ENCODE measurements at places on chromosomes 7 and 10.

DNA sequence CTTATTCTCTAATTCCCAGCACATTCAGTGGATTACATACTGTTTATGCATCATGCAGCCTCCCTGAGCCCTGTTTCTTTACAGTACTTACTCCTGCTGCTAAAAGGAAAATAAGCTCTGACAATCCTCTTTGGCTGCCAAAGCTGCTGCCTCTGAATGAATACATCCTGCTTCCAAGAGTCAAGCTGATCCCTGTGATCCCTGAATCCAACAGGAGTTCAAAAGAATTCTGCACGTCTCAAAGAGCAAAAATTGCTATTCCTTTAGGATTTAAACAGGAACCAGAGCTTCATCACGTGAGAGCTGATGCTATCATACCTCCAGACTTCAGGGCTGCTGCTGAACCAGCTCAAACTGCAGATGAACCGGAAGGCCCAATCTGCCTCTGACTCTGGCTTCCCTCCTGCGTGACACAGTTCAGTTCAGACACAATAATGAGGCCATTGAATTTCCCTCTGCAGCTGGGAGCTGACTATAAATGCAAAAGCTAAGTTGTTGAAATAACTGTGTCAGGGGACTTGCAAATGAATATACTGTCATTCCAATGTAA, 851.0 kb upstream of the PHF14 start:
- no peak for DNase-seq

GRCh38 chr10:131590567-131590966, 279.0 kb upstream of the TCERG1L start:
- no peak for DNase-seq

DNA sequence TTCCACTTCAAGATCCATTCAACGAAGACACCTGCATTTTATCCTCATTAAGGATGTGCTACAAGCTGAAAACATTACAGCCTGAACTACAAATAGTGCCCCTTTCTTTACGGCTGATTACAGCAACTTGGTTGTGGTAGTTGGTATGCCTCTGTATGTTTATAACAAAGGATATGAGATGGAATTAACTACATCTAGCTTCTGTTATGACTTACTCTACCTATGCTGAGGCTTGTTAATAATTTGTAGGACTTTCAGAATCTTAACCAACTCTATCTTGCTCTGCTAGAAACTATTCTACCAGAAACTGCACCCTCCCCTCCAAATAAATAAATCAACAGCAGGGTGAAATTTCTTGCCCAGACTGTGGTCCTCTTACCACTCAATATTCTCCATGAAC, 448.1 kb downstream of the GRM8 start:
- no peak for DNase-seq

GRCh38 chr10:17028798-17029197, 100.8 kb downstream of the CUBN start:
- DNase-seq, result no peak

- DNase-seq, result no peak
These were observed 22.3 kb downstream of the KCP start for GRCh38 chr7:128888039-128888755.

- DNase-seq, result no peak
These were observed 41.3 kb downstream of the AVL9 start for GRCh38 chr7:32536585-32536984.

DNA sequence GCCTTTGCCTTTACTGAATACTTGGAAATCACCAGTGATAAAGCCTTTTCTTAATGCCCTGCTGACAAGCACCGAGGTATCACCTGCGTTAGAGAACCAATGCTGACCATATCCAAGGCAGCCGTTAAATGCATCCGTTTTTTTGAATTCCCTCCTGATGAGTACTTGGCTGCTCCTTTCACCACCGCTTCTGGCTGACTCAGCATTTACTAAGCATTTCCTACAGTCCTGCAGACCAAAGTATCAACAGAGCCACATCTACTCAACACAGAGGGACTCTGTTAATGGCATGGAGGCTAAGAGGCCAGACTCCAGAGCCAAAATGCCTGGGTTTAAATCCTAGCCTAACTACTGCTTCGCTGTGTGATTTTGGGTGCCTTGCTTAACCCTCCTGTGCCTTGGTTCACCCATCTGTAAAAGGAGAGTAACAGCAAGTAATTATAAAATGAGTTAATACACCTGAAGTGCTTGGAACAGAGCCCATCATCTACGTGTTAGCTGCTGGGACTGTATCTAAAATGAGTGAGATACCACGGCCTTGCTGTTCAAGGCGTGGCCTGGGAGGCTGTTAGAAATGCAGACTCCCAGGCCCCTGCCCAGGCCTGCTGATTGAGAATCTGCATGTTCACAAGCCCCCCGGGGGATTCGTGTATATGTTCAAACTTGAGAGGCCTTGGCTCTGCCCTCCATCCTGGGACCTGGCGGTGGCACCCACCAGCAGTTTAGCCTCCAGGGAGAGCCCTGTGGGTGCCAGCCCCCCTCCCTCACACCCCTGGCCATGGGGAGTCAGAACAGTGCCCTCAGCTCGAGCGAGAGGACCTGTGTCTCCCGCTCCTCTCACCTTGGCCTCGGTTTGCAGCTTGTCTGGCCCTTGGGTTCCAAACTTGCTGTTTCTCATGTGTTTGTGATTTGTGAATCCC, 30.8 kb upstream of the EFCAB10 start:
- no peak for DNase-seq

GRCh38 chr10:121803611-121804010, 124.2 kb downstream of the ATE1 start:
- no peak for DNase-seq

DNA sequence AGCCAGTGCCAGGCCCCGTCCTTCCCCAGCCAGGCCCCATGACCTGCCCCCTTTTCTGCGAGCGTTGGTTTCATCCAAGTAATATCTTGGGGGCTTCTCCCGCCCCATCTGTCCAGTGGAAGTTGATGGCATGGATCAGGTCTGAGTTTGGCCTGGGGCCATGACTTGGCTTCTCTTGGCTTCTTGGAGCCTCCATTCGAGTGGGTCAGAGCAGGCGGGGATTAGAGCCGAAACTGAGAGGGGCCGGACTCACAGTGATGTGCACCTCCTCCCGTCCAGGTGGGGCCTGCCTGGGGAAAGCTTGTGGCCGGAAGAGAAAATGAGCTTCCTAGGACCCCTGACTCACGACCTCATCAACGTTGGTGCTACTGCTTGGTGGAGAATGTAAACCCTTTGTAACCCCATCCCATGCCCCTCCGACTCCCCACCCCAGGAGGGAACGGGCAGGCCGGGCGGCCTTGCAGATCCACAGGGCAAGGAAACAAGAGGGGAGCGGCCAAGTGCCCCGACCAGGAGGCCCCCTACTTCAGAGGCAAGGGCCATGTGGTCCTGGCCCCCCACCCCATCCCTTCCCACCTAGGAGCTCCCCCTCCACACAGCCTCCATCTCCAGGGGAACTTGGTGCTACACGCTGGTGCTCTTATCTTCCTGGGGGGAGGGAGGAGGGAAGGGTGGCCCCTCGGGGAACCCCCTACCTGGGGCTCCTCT, 15.1 kb upstream of the LIMK1 start:
- DNase-seq, result no peak

DNA sequence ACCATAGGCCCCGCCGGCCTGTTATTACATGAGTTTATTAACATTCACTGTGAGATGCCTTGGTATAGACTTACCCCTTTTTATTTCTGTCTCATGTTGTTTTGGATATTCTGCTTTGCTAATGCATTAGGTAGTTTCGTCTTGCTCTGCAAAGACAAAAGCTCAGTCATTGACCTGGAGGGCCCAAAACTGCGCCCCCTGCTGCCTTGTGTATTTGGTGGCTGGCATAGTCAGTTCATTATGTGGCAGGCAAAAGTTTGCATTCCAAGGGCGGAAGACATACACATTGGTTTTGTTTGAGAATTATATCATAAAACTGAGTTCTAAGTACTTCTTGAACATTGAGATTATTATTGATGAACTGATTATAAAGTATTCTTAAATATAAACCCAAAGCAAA, 372.5 kb downstream of the SDK1 start:
- no peak for DNase-seq

GRCh38 chr7:85392789-85393188, 205.9 kb upstream of the SEMA3D start:
- DNase-seq, result no peak

DNA sequence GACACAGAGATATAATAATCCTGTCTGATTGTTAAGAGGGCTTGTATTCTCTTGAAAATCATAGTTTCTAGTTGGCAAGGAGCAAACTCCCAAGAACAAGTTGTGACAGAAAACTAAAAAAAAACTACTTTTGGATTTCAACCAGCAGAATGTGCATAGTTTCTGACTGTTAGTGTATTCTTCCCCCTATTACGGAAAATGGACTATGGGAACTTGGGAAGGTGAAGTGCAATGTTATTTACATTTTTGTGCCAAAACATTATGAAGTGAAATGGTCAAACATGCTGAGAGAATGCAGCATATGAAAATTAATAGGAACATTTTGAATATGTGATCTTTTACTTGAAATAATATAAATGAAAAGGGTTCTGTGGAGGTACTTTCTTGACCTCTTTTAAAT, 660.8 kb downstream of the SUGCT start:
- DNase-seq, result no peak

DNA sequence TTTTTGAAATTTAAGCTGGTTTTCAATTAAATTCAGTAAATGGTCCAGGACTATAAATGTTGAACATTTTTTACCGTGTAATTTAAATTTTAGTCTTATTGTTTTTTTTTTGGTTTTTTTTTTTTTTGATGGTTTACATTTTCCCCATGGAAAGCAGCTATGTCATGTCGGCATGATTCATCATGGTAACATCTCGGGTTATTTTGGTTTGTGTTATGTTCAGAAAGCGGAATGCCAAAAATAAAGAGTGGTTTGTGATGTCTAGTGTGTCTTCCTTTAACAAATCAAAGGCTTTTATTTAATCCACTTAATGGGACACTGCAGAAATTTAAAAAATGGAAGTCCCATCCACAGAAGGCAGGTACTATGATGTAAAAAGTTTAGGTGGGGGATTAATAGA, 58.5 kb downstream of the TRUB1 start:
- DNase-seq, result no peak

- no peak for DNase-seq
These were observed 357.4 kb downstream of the PPP1R3A start for GRCh38 chr7:113561446-113561845.

DNA sequence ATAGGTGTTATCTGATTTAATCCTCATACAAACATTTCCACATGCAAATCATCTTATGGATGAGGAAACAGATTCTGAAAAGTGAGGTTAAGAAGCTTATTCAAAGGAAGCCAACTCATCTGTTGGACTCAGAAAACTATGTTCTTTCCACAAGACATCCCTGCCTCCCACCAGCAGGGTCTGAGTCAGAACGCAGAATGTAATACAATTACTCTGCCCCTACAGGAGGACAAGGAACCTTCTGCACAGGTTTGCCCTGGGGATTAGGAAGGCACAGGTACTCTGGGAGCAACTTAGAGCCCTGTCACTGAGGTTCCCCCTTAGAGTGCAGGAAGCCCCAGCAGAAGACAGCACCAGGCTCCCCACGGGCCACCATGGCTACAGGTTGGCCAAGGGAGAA, 255.7 kb downstream of the TNS3 start:
- DNase-seq, result no peak

GRCh38 chr10:23375366-23375765, 30.8 kb upstream of the C10orf67 start:
- no peak for DNase-seq

- no peak for DNase-seq
These were observed 87.7 kb upstream of the PDK4 start for GRCh38 chr7:95684037-95684436.

- no peak for DNase-seq
These were observed 11.3 kb downstream of the FERD3L start for GRCh38 chr7:19133886-19134285.

- no peak for DNase-seq
These were observed 422.2 kb downstream of the PHTF2 start for GRCh38 chr7:78220754-78221153.

GRCh38 chr7:18520450-18521235, 25.1 kb downstream of the HDAC9 start:
- no peak for DNase-seq

- DNase-seq, result no peak
These were observed 256.3 kb upstream of the CSTF2T start for GRCh38 chr10:51955696-51956095.

DNA sequence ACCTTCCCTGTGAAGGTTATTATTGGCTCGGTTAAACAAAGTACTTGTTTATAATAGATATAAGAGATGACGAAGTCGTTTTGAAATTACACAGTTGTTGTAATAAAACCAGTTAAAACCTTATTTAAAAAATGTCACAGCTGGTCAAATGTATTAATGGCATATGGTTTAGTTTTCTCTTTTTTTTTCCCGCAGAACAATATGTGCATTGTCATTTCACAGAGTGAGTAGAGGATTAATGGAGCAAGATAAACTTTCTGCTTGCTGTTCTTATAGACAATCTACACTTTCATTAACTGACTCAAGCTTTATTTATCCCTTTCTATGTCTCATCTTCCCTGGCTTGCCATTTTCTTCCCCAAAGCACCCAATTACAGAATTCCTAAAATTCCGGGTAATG, 404.3 kb upstream of the NPVF start:
- no peak for DNase-seq

- no peak for DNase-seq
These were observed 111.1 kb downstream of the MDFIC start for GRCh38 chr7:115032715-115033703.

DNA sequence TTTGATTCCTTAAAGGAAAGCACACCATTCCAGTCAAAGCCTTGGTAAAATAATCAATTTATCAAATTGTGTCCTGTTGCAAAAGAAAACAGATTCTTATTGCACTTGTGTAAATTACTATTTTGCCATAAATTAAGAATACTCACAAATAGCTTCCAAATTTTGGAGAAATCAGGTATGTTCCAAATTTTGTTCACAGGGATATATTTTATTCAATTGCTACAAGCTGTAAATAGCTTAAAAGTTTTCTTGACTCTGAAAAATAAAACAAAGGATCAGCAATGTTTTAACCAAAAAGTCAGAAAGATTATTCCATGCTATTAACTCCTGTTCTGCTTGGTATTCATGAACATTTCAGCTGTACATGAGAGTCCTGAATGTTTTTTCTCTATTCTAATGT, 47.4 kb upstream of the CHST3 start:
- no peak for DNase-seq

DNA sequence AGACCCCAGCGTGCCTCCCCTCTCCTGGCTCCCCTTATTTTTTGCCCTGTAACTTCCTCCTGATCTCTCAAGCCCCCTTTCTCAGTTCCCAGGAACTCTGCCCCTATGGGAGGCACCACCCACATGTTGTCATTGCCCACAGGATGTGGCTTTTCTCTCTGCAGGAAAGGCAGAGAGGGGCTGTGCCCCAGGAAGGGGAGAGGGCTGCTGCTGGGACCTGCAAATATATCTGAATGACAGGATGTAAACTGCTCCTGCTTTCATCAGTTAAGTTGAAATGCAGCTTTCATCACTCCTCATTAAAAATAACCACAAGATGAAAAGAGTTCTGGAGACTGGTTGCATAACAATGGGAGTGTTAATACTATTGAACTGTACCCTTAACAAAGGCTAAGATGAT, 103.3 kb downstream of the CLEC2L start:
- DNase-seq, result no peak

DNA sequence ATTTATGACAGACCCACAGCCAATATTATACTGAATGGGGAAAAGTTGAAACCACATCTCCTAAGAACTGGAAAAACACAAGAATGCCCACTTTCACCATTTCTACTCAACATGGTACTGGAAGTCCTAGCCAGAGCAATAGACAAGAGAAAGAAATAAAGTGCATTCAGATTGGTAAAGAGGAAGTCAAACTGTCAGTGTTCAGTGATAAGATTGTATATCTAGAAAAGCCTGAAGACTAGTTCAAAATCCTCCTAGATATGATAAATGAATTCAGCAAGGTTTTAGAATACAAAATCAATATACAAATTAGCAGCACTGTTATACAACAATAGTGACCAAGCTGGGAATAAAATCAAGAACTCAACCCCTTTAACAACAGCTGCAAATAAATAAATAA, 6.9 kb upstream of the ZNF138 start:
- no peak for DNase-seq

Measured in D721Med (cell line).